ENCODE measurements at places on chromosomes 16 and 17.

DNA sequence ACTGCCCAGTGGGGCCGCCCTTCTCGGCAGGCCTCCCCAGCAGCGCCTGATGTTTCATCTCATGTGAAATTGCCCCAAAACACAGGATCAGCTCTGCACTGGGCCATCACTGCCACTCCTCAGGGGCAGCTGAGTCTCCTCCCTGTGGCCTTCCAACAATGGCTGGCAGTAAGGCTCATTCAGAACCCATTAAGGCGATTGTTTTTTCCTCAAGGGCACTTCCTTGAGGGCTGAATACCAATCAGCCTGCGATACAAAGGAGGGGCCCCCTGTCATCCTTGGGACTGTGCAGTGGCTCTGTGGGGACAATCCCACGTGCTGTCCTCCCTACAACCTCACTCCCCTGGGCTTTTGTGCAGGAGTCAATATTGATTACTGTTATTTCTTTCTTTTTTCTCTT, 47.5 kb downstream of the XYLT1 start:
- DNase-seq: no peak

DNA sequence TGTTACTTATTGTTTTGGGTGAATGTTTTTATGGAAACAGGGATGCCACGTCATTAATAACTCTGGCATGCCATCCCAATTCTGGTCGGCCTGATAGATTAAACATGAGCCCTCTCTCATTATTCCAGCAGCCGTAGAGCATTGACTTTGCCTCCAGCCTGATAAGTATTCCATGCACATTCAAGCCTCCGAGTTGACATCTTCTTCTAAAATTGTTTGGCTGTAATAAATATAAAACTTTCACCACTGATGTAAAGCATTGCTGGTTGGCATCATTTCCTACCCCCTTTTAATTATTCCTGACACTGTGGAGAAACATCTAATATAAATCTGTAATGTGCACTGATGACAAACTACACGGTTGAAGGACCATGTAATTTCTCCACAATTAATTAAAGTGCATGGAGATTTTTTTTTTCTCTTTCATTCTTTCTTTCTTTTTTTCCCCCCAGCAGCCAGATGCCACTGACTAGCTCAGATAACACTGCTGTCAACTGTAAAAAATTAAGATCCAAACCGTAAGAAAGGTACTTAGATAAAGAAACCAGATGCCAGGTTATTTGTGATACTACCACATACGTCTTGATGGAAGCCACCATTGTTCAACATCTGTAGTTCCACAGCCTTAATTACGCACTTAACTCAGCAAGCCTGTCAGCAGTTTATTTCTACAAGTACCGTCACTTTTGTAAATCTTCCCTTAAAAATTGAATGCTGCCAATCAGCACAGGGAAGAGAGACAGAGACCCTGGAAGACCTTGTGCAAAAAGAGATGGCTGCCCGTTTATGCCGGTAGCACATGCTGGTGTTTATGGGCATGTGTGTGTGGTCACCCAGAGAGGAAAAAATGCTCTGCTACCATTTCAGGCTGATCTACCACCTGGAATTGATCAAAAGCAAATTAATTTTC, 237.7 kb downstream of the IRX3 start:
- DNase-seq: no peak

- no peak for DNase-seq
These were observed 378.6 kb upstream of the C16orf82 start for GRCh38 chr16:26688105-26688504.

GRCh38 chr17:55870044-55870443, 119.2 kb downstream of the PCTP start:
- DNase-seq: no peak

DNA sequence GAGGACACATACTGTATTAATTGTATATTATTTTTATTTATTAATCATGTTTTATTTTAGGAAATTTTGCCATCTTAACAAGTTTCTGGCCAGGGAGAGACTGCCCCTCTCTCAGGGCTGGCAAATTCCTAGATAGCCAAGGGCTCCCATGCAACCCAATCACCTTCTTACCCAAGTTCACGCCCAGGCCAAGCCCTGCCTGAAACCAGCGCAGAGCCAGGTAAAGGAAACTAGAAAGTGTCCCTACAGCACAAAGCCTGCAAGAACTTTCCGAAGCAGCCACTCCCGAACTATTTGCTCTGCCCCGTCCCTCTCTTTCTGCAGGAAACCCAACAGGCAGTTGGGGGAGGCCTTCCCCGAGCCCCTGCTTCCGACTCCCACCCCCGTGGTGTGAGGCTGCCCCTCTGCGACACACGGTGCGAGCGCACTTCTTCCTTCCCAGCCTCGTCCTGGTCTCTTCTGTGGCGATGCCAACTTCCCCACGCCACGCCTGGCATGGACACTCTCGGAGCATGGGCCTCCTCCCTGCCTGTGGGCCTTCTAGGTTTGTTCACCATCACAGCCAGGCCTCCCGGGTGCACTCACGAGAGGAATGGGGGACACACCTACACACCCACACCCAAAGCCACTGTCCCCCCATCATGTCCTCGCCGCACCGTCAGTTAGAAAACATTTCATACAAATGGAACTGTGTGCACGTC, 100.4 kb downstream of the ZNF778 start:
- DNase-seq: no peak

DNA sequence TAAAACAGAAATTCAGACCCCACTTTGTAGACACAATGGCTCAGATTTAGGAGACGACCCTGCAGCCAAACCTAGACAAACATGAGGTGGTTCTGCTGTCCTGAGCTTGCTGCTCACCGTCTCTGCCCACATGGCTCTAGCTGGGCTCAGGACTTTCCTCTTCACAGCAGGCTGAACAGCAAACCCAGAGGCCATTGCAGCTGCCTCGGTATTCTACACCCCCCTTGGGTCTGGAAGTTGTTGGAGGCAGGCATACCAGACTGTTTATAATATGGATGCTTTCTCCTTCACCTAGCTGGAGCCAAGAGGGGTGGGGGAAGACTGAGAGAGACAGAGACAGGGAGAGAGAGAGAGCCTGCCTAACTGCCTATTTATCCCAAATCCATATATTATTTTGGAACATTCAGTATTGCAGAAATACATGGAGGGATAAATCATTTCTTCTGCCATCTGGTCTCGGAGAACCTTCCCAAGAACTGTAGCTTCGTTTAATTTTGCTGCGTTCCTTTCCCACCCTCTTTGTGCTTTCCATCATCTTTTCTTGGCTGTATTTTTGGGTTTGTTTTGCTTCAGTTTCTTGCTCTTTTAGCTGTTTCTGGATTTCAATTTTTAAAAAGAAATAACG, 628.2 kb upstream of the RBFOX1 start:
- no peak for DNase-seq

- no peak for DNase-seq
These were observed 2.0 kb upstream of the NXPH3 start for GRCh38 chr17:49573510-49574322.

DNA sequence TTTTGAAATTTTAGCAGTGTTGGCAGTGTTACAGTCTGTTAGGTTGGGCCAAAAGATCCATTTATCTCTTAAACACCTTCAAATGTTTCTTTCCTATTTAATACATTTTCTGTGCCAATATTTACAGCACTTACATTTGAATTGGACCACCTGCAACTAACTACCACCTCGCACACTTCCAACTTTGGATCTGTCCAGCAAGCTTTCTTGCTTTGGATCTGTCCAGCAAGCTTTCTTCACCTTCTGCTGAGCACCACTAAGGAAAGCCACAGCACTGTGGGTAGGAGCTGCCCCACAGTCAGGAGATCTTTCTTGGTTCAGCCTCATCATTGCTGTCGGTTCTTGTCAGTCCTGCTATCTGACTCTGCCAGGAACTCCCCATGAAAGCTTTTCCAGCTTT, 129.3 kb downstream of the PHKB start:
- no peak for DNase-seq

DNA sequence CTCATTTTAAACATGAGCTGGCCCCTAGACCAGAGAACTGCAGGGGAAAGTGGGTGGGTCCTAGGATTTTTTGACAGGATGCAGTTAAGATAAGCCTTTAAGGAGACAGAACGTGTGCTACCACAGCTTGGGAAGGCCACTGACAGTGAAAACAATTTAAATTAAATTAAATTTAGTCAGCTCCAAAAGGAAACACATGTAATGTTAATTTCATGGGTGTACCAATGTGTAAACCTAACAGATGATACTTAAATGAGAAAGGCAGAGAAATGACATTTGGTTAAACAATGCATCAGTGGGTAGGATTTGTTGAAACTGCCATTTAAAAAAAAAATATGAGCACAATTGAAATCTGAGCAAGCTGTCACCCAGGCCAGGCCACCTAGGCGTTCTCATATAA, 250.8 kb downstream of the XYLT1 start:
- DNase-seq: no peak

DNA sequence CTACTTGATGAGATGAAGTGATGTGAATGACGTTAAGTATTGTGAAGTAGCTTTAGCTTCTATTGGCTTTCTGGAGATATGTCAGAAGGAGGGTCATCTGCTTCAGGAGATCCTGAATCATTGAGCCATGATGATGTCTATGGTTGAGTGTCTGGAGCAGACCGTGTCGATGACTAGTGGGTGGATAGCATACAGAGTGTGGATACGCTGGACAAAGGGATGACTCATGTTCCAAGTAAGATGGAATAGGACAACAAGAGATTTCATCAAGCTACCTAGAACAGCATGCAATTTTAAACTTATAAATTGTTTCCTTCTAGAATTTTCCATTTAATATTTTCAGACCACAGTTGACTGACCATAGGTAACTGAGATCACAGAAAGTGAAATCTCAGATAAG, 116.1 kb upstream of the RBBP6 start:
- no peak for DNase-seq

- no peak for DNase-seq
These were observed 329.8 kb upstream of the PSMD7 start for GRCh38 chr16:73966851-73967250.

- DNase-seq: no peak
These were observed 31.9 kb downstream of the POLR2A start for GRCh38 chr17:7515911-7516610.

DNA sequence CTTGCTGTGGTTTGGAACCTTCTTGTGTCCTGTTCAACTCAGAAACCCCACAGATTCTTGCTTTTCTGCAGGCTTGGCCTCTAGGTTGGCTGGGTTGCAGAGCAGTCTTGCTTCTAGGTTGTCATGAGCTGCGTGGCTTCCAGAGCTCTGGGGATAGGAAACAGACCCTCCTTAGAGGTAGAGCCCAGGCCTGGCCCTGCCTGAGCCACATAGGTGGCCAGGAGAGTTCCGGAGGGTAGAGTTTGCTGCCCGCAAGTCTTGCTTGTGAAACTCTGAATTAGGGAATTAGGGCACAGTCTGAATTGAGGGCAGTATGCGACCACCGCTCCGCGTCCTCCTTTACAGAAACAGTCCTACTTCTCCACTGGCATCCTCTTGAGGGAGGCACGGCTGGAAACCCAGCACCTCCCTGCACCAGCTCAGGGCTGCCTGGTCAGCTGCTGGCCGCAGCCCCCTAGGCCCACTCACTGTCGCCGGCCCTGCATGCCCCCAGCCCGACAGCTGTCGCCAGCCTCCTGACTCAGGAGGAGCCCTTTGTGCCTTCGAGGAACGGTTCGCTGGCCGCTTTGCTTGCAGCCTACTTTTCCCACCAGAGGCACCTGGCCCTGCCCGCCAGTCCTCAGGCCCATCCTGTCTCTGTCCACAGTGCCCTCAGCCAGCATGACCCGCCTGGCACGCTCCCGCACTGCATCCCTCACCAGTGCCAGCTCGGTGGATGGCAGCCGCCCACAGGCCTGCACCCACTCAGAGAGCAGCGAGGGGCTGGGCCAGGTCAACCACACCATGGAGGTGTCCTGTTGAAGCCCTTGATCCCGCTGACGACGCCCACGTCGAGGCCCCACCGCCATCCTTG, 4.3 kb upstream of the SETD6 start:
- no peak for DNase-seq

DNA sequence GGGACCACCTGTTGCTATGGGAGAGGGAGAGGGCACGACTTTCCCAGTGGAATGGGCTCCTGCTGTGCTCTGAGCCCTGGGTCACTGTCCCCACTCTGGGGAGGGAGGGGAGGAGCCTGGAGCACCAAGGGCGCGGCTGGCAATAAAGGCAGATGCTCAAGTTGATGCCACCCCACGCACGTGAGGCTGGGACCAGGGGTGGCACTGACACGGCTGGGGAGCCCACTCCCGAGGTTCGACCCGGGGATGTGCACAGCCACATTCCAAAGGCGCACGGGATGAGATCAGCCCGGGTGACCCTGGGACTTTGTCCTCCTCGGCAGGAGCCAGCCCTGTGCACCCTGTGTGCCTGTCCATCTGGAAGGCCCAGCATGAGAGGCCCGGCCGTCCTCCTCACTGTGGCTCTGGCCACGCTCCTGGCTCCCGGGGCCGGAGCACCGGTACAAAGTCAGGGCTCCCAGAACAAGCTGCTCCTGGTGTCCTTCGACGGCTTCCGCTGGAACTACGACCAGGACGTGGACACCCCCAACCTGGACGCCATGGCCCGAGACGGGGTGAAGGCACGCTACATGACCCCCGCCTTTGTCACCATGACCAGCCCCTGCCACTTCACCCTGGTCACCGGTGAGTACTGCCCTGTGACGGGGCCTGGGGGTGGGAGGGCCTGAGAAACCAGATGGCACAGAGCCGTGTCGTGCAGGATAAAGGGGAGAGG, at the start of gene ENPP7:
ENPP7 (plus strand) TSS at position 175 of the 715 bp plus-strand sequence; CDS start at position 372, 197 bp downstream.
- no peak for DNase-seq

DNA sequence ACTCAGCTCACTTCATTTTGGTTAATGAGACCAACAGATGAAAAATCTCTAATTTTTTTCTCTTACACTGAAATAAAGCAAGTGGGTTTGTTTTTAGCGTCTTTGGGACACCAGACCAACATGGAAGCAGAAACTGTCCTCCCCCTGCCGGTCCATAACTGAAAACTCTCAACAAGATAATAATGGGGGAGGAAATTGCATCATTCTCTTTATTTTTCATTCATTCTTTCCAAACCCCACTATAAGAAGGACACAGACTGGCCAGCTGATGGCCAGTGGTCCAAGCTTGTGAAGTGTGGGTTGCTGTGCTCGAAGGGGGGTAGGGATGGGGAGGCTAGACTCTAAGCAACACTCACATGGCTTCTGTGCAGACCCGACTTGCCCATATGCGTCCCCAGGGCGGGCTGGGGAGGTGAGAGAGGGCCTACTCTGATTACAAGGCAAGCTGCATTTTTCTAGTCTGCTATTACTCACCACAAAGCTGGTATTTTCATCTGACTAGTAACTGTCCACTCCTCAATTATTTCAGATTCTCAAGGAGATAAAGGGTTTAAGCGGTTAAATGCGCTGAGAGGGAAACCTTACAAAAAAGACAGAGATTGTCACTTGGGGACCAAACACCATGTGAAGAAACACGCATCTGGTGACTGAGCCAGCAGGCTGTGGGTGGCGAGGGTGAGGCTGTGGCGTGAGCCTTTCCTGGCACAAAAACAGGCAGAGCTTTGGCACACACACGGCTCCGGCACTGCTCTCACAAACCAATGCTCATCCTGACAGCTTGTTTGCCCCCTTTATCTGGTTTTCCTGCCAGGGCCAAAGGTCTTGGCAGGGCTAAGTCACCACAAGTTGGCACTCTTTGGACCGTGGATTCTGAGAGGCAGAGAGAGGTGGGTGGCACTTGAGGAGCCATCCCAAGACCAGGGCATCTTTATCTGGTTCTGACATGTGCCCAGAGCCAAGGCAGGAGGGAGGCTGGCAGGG, 38.2 kb downstream of the MARF1 start:
- DNase-seq: no peak

GRCh38 chr17:4839221-4839620, 6.1 kb downstream of the MINK1 start:
- DNase-seq: no peak

All from HEK293T (cell line).